PC-3 (cell line): ENCODE measurements at places on chromosomes 2 and 18.
A peak's percentile ranks its signal among the peaks of the same experiment; 100 is the strongest.

DNA sequence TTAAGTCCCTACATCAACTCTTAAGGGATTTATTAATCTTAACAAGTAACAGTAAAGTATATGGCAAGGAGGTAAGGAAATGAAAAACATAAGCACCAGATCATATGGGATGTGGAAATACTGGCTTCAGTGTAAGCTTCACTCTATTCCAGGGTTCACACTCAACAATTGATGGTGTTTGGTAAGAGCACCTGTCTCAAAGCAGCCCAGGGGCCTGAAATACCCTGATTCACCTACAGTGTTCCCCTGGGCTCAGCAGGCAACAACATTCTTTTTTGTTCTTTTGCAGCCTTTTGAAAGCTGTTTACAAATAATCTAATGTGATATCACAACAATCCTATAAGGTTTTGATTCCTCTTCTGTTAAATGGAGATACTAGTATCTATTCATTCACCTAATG, 1.2 kb upstream of the MLPH start:
- no peaks in the 10 kb centered on the region for H3K27me3 ChIP-seq
- DNase-seq, result peak; percentile 42
- H3K4me1 ChIP-seq, result peaks cover 67% of the 10 kb centered on the region
- peak overlapping the region; percentile 98 for H3K27ac ChIP-seq
- H3K36me3 ChIP-seq, result peaks cover 5% of the 10 kb centered on the region

DNA sequence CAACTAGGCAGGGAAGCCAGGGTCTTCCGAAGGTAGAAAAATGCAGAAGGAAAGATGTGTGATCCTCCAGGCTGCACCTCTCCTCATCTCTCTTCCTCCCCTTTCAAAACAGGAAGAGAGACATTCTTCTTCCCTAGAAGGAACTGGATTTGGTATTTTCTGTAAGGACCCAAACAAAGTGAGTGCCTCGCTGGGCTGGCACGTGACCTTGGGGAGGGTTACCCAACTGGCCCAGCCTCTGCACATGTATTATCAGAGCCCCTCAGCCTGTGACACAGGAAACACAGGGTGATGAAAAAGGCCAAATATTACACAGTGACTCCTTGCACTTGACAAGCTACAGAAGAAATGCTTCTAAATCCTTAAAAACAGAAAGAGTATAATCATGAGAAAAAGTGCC, 2.3 kb downstream of the HJURP start:
- H3K27ac ChIP-seq, result no peak overlapping the region
- H3K36me3 ChIP-seq, result peaks cover 61% of the 10 kb centered on the region
- H3K27me3 ChIP-seq, result no peaks in the 10 kb centered on the region
- DNase-seq, result no peak
- H3K4me3 ChIP-seq, result peak overlapping the region; percentile 98

DNA sequence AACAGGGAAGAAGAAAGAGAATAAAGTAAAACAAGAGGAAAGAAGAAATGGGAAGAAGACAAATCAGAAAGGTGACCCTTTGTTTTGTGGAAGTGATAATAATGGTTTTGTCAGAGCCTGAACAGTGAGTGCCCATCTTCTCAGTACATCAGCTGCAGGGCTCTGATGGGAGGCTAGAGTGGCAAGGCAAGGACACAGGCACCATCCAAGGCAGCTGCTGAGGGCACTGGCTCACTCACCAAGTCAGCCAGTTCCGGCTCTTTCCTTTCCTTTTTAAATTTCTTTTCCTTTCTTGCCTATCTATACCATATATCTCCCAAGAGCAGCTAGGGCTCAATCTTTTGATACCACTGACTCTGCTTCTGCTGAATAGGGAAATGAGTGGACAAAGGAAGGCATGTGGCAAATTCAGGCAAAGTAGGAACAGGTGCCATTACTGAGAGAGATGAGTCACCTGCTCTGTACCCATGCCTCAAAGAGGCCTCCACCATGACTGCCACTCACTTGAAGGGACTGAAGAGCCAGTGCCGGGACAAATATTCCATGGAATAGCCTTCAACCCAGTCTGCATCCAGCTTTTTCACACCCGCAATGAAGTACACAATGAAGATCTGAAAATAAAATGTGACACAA, 6.2 kb downstream of the GGCX start:
- no peaks in the 10 kb centered on the region for H3K27me3 ChIP-seq
- no peak overlapping the region for H3K4me3 ChIP-seq
- no peak for DNase-seq
- no peak overlapping the region for H3K27ac ChIP-seq
- peaks cover 39% of the 10 kb centered on the region; the same call in 1 of the 2 replicates for H3K36me3 ChIP-seq
- peaks cover 13% of the 10 kb centered on the region for H3K4me1 ChIP-seq

GRCh38 chr2:234620018-234620417, 123.1 kb upstream of the ARL4C start:
- H3K4me3 ChIP-seq, result no peak overlapping the region
- peak; percentile 34 for DNase-seq
- no peaks in the 10 kb centered on the region for H3K36me3 ChIP-seq

DNA sequence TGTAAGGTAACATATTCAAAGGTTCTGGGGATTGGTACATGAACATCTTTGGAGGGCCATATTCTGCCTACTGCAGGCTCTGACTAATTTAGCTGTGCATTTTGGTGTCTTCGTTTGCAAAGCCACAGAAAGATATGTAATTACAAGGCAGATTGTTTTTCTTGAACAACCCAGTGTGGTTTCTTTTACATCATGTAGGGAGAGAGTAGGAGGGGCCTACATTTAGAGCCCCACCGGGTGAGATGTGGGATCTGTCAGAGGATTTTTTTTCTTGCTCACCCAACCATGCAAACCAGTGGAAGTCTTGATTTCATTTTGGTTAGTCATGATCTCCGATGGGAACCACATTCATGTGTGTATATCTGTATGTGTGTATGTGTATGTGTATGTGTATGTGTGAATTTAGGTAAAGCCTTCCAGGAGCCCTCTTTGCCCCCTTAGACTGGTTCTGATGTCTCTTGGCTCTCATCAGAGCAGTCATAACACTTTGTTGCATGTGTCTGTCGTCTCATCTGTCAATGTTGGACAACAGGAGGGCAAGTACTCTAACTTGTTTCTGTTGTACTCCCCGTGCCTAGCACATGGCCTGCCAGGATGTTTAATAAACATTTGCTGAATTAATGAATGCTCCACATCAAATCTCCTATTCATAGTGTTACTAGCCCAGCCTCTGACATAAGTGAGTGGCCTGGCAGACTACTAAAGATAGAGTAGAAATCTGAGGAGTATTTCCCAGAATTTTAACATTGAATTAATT, 239.9 kb downstream of the MTX2 start:
- H3K4me3 ChIP-seq, result no peak overlapping the region
- H3K27ac ChIP-seq, result no peak overlapping the region
- no peaks in the 10 kb centered on the region for H3K4me1 ChIP-seq
- H3K36me3 ChIP-seq, result no peaks in the 10 kb centered on the region
- no peaks in the 10 kb centered on the region for H3K27me3 ChIP-seq
- DNase-seq, result no peak

- H3K27me3 ChIP-seq, result no peaks in the 10 kb centered on the region
- no peaks in the 10 kb centered on the region for H3K36me3 ChIP-seq
- no peaks in the 10 kb centered on the region for H3K4me1 ChIP-seq
- no peak overlapping the region for H3K4me3 ChIP-seq
Measured at GRCh38 chr18:33326975-33327374, 113.5 kb downstream of the CCDC178 start.

GRCh38 chr18:79934311-79935097, 16.9 kb downstream of the SLC66A2 start:
- H3K27me3 ChIP-seq, result no peaks in the 10 kb centered on the region
- no peak overlapping the region for H3K4me3 ChIP-seq
- DNase-seq, result peak; percentile 13
- no peaks in the 10 kb centered on the region for H3K4me1 ChIP-seq

DNA sequence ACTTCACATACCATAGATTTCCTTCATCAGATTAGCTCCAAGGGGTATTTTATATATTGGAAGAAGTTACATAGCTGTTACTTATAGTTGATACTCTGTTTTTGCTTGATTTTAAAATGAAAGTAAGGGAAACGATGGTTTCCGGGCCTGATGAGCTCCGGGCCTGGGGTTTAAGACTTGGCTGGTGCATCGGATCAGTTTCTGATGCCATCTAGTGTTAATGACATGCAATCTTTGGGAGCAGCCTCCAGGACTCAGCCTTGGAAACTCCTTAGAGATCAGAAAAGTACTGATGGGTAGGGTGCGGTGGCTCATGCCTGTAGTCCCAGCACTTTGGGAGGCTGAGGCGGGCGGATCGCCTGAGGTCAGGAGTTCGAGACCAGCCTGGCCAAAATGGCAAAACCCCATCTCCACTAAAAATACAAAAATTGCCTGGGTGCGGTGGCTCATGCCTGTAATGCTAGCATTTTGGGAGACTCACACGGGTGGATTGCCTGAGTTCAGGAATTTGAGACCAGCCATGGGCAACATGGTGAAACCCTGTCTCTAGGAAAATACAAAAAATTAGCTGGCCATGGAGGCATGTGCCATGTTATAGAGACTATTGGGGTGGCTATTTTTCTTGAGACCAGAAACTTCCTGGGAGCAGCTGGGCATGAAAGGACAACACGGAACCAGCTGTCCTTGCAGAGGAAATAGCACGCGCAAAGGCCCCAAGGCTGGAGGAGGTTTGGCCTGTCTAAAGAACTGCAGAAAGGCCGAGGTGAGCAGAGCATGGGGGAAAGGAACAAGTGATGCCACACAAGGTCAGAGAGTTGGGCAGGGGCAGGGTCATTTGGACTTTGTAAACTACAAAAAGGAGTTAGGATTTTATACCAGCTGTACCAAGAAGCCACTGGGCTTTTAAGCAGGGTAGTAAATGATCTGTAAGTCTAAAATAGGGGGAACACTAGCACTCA, 46.9 kb upstream of the CNOT11 start:
- peak overlapping the region; percentile 52 for H3K4me3 ChIP-seq
- peak; percentile 84 for DNase-seq
- no peaks in the 10 kb centered on the region for H3K27me3 ChIP-seq
- no peaks in the 10 kb centered on the region for H3K36me3 ChIP-seq
- H3K4me1 ChIP-seq, result peaks cover 6% of the 10 kb centered on the region
- H3K27ac ChIP-seq, result no peak overlapping the region

DNA sequence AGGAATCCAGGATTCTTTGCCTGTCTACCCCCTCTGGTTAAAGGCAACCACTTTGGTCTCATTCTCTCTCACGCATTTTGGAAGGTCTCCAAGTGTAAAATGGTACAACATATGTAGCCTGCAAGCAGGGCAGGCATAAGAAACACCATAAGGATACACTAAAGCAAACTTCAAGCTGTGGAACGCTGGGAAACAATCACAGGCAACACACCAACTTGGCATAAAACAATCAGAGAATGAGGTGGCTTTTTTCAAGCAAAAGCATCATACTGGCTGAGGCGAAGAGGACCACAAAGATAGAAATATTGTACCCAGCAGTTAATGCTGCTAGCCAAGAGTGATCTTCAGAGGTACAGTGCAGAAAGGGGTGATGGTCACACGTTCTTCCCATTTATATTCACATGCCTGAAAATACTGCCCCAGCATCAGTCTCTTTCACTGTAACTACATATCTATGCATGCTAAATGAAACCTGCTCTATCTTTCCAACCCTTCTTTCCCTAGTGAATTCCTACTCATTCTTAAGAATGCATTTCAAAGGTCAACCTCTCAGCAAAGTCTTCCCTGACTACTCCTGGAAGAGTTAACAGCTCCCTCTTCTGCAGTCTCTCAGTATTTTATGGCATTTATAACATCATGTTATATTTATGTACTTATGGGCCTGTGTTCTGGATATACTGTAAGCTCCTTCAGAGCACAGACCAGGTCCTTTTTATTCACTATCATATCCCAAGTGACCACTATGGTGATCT, 71.9 kb upstream of the GALNT5 start:
- H3K4me3 ChIP-seq, result no peak overlapping the region
- H3K36me3 ChIP-seq, result no peaks in the 10 kb centered on the region
- DNase-seq, result peak; percentile 40
- H3K27ac ChIP-seq, result no peak overlapping the region
- peaks cover 13% of the 10 kb centered on the region for H3K4me1 ChIP-seq

GRCh38 chr2:16773080-16773713, 107.6 kb upstream of the CYRIA start:
- no peaks in the 10 kb centered on the region; the same call in 1 of the 2 replicates for H3K36me3 ChIP-seq
- H3K4me3 ChIP-seq, result no peak overlapping the region
- H3K27ac ChIP-seq, result no peak overlapping the region
- peak; percentile 56 for DNase-seq
- H3K27me3 ChIP-seq, result 0 out of 2 replicates have a peak, but pooled peaks cover 3% of the 10 kb centered on the region

DNA sequence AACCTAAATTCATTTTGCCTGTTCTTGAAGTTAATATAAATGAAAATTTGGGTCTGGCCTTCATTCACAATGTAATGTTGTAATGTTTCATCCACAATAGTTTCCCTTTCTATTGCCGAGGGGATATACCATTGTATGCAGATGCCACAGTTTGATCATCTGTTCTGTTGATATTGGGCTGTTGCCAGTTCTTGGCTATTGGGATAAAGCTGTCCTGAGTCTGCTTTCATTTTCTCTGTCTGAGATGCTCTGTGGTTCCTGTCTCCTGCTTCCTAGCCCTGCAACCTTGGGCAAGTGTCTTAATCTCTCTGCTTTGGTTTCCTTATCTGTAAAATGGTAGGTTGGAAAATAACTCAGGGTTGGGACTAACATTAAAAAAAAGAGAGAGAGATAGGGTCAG, 25.2 kb downstream of the B3GNT2 start:
- no peak overlapping the region for H3K27ac ChIP-seq
- H3K4me3 ChIP-seq, result no peak overlapping the region
- no peaks in the 10 kb centered on the region for H3K27me3 ChIP-seq
- DNase-seq, result no peak

GRCh38 chr2:27572998-27573429, 9.8 kb upstream of the ZNF512 start:
- no peak overlapping the region for H3K4me3 ChIP-seq
- DNase-seq, result no peak
- no peaks in the 10 kb centered on the region for H3K36me3 ChIP-seq
- no peak overlapping the region for H3K27ac ChIP-seq

- H3K27me3 ChIP-seq, result no peaks in the 10 kb centered on the region
Measured at GRCh38 chr18:30481871-30482270, 560.7 kb downstream of the DSC3 start.

- no peaks in the 10 kb centered on the region for H3K4me1 ChIP-seq
- no peaks in the 10 kb centered on the region for H3K27me3 ChIP-seq
- H3K27ac ChIP-seq, result no peak overlapping the region
- no peak for DNase-seq
- no peak overlapping the region for H3K4me3 ChIP-seq
Measured at GRCh38 chr18:48669991-48670750, 131.3 kb downstream of the CTIF start.

DNA sequence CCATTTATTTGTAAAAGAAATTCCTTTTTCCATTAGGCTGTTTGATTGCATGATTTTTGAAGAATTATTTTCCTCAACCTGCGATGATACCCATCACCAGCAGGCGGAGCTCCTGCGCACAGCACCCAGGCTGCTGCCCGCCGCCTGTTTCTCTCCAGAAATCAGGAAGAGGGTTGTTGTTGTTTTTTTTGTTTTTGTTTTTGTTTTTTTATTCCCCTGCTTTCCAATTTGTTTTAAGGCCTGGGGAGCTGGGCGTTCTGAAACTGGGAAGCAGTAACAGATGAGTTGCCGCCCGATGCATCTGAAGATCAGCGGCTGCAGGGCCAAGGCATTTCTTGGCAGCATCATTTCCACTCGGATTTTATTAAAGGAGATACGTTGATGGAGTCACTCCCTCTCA, 132.1 kb downstream of the MBP start:
- H3K36me3 ChIP-seq, result no peaks in the 10 kb centered on the region
- DNase-seq, result peak; percentile 60
- peak overlapping the region; percentile 54 for H3K4me3 ChIP-seq
- H3K27ac ChIP-seq, result no peak overlapping the region
- no peaks in the 10 kb centered on the region for H3K27me3 ChIP-seq

- peaks cover 33% of the 10 kb centered on the region for H3K4me1 ChIP-seq
- no peaks in the 10 kb centered on the region for H3K27me3 ChIP-seq
- no peaks in the 10 kb centered on the region for H3K36me3 ChIP-seq
Measured at GRCh38 chr2:95037384-95037839, 11.9 kb downstream of the MAL start.
